ENCODE measurements at places on chromosomes 13 and 19. TPM values are rescaled to one million over a fixed set of nuclear protein-coding genes. Genes with fewer than 3 reads are reported as not detected.

DNA sequence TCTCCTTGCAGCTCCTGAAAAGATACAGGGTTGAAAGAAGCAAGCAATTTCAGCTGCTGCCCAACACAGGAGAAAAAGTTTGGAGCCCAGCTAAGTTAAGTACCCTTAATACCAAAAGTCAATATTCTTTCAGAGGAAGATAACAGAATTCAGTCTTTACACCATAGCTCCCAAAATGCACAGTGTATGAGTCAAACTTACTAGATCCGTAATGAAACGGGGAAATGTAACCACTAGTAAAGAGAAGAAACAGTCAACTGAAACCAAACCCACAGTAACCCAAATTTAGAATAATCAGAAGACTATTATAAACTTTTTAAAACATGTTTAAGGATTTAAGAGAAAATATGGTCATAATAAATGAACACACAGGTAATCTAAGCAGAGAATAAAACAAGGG lies 45.2 kb downstream of the SUCLA2 start:
- H3K27me3 ChIP-seq = no peaks in the 10 kb centered on the region
- no peaks in the 10 kb centered on the region for H3K4me1 ChIP-seq
- no peak for DNase-seq
- H3K4me3 ChIP-seq = no peak overlapping the region
- H3K36me3 ChIP-seq = peaks cover 29% of the 10 kb centered on the region

- H3K27me3 ChIP-seq = no peaks in the 10 kb centered on the region
- no peak overlapping the region for H3K4me3 ChIP-seq
- H3K27ac ChIP-seq = no peak overlapping the region
- DNase-seq = no peak
Measured at GRCh38 chr13:90534617-90535370, 812.7 kb upstream of the MIR17HG start.

DNA sequence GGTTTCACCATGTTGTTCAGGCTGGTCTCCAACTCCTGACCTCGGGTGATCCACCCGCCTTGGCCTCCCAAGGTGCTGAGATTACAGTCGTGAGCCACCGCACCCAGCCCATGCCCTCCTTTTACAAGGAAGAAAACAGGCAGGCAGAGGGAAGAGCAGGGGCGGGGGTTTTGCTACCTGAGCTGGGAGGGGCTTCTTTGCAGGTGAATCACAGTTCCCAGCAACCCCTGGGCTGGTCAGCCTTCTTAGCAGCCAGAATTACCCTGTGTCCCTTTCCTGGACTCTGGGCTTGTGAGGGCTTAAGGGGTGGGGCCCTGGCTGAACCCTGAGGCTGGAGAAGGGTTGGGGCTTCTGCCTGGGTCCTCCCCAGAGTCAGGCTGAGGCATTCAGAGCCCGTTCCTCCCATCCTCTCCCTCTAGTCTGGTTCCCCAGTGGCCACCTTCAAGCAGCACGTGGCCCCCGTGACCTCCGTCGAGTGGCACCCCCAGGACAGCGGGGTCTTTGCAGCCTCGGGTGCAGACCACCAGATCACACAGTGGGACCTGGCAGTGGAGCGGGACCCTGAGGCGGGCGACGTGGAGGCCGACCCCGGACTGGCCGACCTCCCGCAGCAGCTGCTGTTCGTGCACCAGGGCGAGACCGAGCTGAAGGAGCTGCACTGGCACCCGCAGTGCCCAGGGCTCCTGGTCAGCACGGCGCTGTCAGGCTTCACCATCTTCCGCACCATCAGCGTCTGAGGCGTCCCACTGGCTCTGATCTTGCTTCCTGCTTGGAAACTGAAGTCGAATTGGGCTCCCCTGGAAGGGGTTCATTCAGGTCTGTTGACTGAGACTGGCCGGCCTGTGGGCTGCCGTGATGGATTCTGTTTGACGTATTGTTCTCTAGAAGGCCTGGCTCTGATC lies 2.8 kb upstream of the KCNJ14 start:
- DNase-seq = no peak
- no peaks in the 10 kb centered on the region for H3K27me3 ChIP-seq
- H3K4me3 ChIP-seq = no peak overlapping the region
- 0 out of 2 replicates have a peak, but pooled peaks cover 2% of the 10 kb centered on the region for H3K4me1 ChIP-seq
- no peak overlapping the region for H3K27ac ChIP-seq

DACH1 gene
- total RNA-seq = not detected

ACP5 gene
- not detected for total RNA-seq

ZNF665 gene
- 0.69 TPM for total RNA-seq

TMEM221 gene
- total RNA-seq = not detected
